ENCODE measurements at places on chromosomes 1 and 21. TPM values are rescaled to one million over a fixed set of nuclear protein-coding genes. Genes with fewer than 3 reads are reported as not detected.

Gene CCDC30
- 0.73 TPM for polyA plus RNA-seq

Gene TTC24
- polyA plus RNA-seq = not detected

Gene CLCC1
- 12.9 TPM for polyA plus RNA-seq

Gene MYBPH
- polyA plus RNA-seq = not detected

Gene NOS1AP
- polyA plus RNA-seq = 0.19 TPM

Gene CFAP107
- polyA plus RNA-seq = not detected

DNA sequence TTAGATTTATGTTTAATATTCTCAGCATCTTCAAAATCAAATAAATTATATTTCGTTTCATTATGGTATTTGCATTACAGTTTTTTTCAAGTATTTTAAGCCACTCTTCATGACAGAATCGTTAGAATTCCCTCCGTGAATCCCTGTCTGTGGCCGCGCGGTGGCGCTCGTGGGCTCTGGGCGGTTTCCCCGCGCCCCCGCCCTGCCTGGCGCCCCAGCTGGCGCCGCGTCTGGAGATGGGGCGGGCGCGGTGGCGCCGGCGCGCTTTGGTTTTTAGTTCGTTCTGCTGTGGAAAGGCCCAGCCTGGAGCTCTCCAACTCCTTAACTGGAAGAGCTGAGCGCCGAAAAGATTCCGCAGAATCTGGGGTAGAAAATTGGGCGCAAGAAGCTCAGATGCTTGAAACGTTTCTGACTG lies 25.7 kb downstream of the PRMT2 start:
- H3K27ac ChIP-seq = no peak overlapping the region
- no peaks in the 10 kb centered on the region for H3K36me3 ChIP-seq
- H3K27me3 ChIP-seq = no peaks in the 10 kb centered on the region
- no peak overlapping the region for H3K4me3 ChIP-seq
- DNase-seq = peak; percentile 45

DNA sequence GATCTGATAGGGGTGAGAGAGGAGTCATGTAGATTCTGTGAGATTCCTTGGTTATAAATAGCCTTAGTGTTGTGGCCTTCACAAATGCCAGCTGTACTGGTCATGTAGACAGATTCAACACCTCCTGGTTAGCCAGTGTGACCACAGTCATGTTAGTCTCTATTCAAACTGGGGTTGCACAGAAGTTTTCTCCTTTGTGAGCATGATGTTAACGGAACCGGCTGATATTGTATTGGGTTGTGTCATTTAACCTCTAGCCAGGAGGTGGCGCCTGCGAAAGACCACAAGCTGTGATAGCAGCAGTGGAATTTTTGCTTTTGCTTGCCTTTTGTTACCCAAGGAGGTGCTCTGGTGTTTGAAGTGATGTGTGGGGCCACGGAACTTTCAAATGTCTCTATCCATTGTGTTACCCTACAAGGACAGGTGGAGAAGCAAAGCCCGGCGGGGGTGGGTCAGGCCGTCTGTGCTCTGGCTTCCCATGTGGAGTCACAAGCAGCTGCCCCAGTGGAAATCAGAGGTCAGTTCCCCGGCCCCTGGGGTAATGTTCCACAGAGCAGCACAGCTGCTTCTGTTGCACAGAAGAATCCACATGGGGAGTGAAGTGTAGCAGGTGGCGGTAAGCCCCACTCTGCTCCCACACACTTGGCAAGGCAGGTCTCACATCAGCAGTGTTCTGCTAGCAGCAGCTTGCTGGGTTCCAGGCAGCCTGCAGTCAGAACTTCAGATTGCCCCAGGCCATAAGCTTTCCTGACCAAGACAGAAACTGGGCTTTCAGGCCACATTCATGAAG lies 112.6 kb downstream of the ADAMTS1 start:
- H3K27me3 ChIP-seq = no peaks in the 10 kb centered on the region
- peak; percentile 36 for DNase-seq
- no peak overlapping the region for H3K27ac ChIP-seq
- H3K4me3 ChIP-seq = no peak overlapping the region
- H3K4me1 ChIP-seq = no peaks in the 10 kb centered on the region
- H3K36me3 ChIP-seq = no peaks in the 10 kb centered on the region

GRCh38 chr21:43340491-43341377 lies 86.2 kb downstream of the SIK1 start:
- no peaks in the 10 kb centered on the region for H3K27me3 ChIP-seq
- no peak overlapping the region for H3K4me3 ChIP-seq
- H3K4me1 ChIP-seq = peaks cover 6% of the 10 kb centered on the region
- no peak for DNase-seq
- H3K36me3 ChIP-seq = no peaks in the 10 kb centered on the region

DNA sequence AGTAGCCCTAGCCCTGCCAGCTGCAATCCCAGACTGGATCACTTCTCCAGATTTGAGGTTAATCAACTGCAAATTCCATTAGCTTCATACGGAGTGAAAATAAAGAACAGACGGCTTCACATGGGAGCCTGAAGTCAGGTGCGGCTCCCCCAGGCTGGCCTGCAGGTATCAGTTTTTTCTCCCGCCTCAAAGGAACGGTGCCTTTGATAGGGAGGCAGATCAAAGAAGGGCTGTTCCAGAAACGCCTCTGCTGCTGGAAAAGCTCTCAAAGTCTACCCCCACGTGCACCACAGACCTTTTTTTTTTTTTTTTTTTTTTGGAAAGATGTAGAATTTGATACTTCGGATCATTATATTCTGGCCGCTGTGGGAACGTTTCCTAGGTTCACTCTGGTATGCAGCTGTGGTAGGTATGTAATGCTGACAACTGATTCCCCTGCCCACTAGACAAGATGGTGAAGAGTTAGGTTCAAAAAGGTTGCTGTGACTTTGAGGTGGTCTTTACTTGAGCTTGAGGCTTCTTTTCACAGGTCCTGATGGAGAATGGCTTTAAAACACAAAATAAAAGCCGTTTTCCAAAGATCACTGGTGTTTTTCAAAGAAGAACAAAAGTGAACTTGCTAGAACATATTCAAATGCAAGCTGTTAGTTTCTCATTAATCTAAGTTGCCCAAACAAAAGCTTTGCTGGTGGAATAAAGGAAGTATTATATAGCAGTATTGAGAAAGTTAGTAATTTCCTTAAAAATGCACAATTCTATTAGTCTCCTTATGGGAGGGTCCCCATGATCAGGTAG lies 189.0 kb upstream of the NFIA start:
- H3K4me1 ChIP-seq = peaks cover 39% of the 10 kb centered on the region
- no peak overlapping the region for H3K4me3 ChIP-seq
- H3K36me3 ChIP-seq = no peaks in the 10 kb centered on the region

DNA sequence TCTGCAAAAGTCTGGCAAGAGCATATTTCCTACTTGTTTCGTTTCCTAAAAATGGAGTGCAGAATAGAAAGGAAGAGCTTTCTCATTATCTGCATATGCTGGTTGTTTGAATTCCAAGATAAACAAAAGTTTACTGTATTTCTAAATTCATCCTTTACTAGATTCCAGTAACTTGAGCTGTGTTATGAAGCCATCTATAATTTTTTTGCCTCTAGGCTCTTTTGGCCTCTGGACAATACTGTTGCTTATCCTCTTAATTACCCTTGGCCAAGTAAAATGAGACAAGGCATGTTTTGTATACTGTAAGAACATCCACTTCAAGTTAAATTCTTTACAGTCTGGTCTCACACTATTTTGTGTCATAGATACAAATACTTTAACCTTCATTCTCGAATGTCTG lies 45.6 kb upstream of the HFM1 start:
- H3K4me1 ChIP-seq = peaks cover 8% of the 10 kb centered on the region
- H3K36me3 ChIP-seq = no peaks in the 10 kb centered on the region
- no peak for DNase-seq
- no peaks in the 10 kb centered on the region for H3K27me3 ChIP-seq

DNA sequence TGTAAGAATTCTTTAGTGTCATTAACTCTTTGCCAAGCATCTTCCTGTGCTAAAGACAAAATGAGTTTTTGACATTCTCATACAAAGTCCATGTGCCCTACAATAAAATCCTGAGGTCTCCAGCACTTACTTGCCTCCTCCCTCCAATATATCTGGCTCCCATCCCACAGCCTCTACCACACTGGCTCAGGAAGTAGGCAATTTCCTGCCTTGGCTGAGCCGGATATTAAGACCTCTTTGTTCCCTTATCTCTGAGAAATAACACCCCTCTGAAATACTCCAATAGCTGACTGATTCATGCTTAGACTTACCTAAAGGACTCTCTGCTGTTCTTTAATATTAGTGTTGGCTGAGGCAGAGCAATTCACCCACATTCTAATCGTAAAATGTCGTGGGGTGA lies 37.6 kb upstream of the GORAB start:
- H3K4me3 ChIP-seq = no peak overlapping the region
- no peaks in the 10 kb centered on the region for H3K36me3 ChIP-seq
- no peak for DNase-seq
- peaks cover 15% of the 10 kb centered on the region for H3K4me1 ChIP-seq
- H3K27me3 ChIP-seq = no peaks in the 10 kb centered on the region

- no peak overlapping the region for H3K4me3 ChIP-seq
- no peaks in the 10 kb centered on the region for H3K36me3 ChIP-seq
- peak overlapping the region; percentile 45 for H3K27ac ChIP-seq
- peaks cover 2% of the 10 kb centered on the region for H3K4me1 ChIP-seq
- H3K27me3 ChIP-seq = no peaks in the 10 kb centered on the region
Measured at GRCh38 chr1:91924146-91924545, 25.1 kb upstream of the BRDT start.

- H3K27ac ChIP-seq = no peak overlapping the region
- no peaks in the 10 kb centered on the region for H3K4me1 ChIP-seq
- no peaks in the 10 kb centered on the region for H3K27me3 ChIP-seq
- no peak overlapping the region for H3K4me3 ChIP-seq
- no peak for DNase-seq
Measured at GRCh38 chr1:71428029-71428428, 347.2 kb upstream of the ZRANB2 start.

DNA sequence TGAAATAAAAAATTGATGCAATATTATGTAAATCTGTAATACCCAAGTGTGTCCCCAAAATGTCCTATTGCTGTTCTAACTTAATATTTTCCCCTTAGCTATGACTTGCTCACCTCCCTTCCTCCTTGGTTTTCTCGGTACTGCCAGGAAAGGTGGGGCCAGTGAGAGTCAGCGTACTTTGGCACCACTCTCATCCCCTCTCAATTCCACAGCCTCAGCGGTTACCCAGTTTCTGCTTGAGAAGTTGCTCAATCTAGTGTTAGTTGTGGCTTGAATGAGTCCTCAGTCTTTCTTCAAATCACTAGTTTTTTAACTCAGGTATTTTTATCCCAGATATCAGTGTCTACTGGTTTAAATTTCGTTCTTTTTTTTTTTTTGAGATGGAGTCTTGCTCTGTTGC lies 32.3 kb downstream of the BCAS2 start:
- no peak overlapping the region for H3K27ac ChIP-seq
- no peaks in the 10 kb centered on the region for H3K4me1 ChIP-seq
- H3K27me3 ChIP-seq = no peaks in the 10 kb centered on the region
- no peak for DNase-seq

DNA sequence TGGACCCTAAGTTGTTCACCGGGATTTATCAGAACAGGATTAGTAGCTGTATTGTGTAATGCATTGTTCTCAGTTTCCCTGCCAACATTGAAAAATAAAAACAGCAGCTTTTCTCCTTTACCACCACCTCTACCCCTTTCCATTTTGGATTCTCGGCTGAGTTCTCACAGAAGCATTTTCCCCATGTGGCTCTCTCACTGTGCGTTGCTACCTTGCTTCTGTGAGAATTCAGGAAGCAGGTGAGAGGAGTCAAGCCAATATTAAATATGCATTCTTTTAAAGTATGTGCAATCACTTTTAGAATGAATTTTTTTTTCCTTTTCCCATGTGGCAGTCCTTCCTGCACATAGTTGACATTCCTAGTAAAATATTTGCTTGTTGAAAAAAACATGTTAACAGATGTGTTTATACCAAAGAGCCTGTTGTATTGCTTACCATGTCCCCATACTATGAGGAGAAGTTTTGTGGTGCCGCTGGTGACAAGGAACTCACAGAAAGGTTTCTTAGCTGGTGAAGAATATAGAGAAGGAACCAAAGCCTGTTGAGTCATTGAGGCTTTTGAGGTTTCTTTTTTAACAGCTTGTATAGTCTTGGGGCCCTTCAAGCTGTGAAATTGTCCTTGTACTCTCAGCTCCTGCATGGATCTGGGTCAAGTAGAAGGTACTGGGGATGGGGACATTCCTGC lies 3.9 kb upstream of the OLFML3 start:
- H3K27me3 ChIP-seq = no peaks in the 10 kb centered on the region
- DNase-seq = no peak
- no peak overlapping the region for H3K4me3 ChIP-seq
- H3K4me1 ChIP-seq = peaks cover 46% of the 10 kb centered on the region
- peak overlapping the region; percentile 53 for H3K27ac ChIP-seq

All from heart right ventricle (tissue), 16 donors.